DMS79 treated with DMSO at 0.1 percent for 48 hours (cell line): ENCODE measurements at places on chromosomes 5 and 9.

GRCh38 chr5:1780614-1780930 is 19.1 kb downstream of the MRPL36 start:
- DNase-seq = no peak

GRCh38 chr5:68405784-68406743 is 190.5 kb downstream of the PIK3R1 start:
- DNase-seq = no peak

GRCh38 chr5:16776611-16777251 is 159.4 kb downstream of the MYO10 start:
- no peak for DNase-seq

DNA sequence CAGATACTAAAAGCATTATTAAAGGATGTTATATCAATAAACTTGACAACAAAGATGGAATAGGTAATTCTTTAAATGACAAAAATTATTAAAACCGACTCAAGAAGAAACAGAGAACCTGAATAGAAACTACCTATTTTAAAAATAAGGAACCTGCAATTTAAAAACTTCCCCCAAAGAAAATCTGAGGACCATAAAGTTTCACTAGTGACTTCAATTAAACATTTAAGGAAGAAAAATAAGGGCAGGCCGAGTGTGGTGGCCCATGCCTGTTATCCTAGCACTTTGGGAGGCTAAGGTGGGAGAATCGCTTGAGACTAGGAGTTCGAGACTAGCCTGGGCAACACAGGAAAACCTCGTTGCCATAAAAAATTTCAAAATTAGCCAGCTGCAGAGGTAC is 99.6 kb downstream of the FANCC start:
- no peak for DNase-seq
